Non-pigmented ciliary epithelial cell (primary cell): ENCODE measurements at places on chromosomes 13 and 19.

DNA sequence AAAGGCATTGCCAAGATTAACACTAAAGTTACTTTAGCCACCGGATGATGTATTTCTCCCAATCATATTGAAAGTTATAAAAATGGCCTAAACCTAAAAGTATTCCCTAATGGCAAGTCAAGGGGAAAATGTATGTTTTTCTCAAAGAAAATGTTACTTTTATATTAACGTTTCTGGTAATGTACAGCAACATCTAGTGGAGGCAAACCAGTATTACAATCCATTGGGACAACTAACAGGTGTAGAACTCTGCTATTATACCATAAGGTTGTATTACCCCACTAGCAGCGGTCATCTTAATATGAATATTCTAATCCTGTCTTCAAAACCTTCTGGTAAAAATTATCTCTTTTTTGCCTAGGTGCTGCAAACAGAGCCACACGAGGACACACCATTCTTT lies 69.2 kb downstream of the ZNF100 start:
- DNase-seq, result peak; percentile 1

DNA sequence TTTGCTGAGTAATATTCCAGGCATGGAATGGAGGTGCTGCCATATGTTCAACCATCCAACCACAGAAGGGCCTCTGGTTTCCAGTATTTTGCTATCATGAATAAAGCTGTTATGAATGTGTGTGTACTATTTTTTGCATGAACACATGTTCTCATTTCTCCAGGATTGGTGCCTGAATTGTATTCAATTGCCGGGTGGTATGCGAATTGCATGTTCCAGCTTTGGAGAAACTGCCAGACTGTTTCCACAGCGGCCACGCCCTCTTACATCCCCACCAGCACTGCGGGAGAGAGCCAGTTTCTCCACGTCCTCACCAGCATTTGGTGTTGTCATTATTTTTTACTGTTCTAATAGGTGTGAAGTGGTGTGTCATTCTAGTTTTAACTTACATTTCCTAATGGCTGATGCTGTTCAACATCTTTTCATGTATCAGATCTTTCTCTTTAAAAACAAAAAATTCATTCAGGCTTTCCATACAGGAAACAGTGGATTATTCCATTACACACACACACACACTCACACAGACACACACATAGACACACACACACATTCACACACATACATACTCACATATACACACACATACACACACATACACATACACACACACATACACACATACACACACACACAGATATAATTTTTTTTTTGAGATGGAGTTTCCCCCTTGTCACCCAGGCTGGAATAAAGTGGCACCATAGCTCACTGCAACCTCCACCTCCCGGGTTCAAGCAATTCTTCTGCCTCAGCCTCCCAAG lies 154.1 kb downstream of the PTPRS start:
- DNase-seq, result peak; percentile 42

DNA sequence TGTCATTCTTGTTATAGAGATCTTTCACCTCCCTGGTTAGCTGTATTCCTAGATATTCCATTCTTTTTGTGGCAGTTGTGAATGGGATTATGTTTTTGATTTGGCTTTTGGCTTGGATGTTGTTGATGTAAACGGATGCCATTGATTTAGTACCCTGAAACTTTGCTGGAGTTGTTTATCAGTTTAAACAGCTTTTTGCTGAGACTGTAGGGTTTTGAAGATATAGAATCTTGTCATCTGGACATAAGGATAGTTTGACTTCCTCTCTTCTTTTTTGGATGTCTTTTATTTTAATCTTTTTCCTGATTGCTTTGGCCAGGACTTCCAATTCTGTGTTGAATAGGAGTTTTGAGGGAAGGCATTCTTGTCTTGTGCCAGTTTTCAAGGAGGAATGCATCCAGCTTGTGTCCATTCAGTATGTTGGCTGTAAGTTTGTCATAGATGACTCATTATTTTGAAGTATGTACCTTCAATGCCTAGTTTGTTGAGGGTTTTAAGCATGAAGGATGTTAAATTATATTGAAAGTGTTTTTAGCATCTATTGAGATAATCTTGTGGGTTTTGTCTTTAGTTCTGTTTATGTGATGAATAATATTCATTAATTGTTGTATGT lies 16.8 kb downstream of the ZNF431 start:
- peak; percentile 28 for DNase-seq

GRCh38 chr19:49591731-49592485 lies 926 bp downstream of the PRR12 start:
- no peak for DNase-seq

DNA sequence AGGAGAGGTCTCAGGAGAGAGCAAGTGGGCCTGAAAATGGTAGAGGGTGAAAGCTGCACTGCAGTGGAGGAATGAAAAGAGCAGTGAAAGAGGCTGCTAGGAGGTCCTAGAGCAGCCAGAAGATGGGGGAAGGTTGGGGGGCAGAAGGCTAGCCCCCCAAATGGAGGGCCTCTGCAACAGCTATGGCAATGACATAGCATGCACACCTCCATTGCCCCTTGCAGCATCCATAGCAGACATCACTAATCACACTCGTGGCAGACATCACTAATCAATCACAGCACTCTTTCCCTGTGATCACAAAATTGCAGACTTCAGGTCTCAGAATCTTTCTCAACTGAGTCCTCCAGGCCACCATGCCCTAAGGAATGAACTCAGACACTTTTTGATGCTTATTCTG lies 21.9 kb downstream of the CCL25 start:
- no peak for DNase-seq

GRCh38 chr19:37914908-37915307 lies 7.9 kb downstream of the SIPA1L3 start:
- no peak for DNase-seq

DNA sequence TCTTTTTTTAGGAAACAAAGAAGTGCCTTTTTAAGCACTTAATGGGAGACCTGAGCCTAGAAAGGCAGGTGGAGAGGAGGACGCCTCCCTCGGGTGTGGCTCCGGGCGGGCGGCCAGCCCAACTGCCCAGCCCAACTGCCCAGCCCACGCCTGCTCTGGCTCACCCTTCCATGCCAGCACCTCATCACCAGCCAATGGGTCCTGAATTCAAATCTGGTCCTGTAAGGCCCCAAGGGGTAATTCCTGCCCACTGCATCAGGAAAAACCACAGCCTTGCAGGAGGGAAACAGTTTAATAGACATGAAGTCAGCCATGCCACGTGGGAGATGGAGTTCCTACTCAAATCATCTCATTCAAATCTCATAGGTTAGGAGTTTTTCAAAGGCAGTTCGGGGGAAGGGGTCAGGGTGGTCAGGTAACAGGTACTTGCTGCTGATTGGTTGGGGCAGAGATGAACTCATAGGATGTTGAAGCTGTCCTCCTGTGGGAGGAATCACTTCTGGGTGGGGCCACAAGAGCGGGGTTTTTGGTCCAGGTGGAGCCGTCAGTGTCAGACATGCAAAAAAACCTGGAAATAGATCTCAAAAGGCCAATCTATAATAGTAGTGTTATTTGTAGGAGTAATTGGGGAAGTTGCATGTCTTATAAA lies 64.9 kb downstream of the HSPH1 start:
- no peak for DNase-seq

DNA sequence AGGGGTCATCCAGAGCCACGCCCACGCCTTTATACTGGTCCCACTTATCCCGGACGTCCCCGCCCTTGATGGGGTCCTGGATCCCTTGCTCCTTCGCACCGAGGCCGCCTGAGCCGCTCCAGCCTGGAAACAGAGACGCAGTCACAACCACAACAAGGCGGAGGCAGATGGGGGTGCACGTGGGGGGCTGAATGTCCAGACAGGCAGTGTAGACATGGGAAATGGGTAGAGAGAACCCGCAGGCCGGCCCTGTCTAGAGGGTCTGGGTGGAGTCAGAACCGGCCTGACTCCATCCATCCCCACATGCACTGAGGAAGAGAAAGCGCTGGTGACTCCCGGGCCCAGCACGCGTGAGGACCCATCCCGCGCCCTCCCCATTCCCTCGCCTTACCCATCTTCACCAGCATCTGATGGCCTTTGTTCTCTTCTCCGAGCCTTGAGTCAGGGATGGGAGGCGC lies 23.0 kb downstream of the CHERP start:
- DNase-seq, result no peak

DNA sequence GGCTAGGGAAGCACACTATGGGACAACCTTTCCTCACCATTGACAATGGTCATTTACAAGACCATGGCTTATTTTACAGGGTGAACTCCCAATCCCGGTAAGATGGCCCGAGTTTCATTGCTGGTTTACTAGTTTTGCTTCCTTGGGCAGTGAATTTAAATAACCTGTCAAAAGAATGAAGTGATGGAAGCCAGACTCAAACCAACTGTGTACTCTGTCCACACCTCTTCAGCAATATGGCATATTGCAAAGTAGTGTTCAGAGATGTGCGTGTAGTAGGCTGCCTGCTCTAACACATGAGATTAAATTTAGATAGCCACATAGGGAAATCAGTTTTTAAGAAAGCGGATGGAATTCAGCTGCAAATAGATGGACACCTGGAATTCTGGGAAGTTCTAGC lies 58.4 kb upstream of the USPL1 start:
- no peak for DNase-seq

- no peak for DNase-seq
Observed at GRCh38 chr13:100089465-100090032, 656 bp downstream of the PCCA start.
